ENCODE measurements at places on chromosomes 4 and X.

- no peak overlapping the region for H3K4me3 ChIP-seq
- no peak overlapping the region for H3K27ac ChIP-seq
Observed at GRCh38 chr4:110216129-110216528, 17.7 kb upstream of the ELOVL6 start.

DNA sequence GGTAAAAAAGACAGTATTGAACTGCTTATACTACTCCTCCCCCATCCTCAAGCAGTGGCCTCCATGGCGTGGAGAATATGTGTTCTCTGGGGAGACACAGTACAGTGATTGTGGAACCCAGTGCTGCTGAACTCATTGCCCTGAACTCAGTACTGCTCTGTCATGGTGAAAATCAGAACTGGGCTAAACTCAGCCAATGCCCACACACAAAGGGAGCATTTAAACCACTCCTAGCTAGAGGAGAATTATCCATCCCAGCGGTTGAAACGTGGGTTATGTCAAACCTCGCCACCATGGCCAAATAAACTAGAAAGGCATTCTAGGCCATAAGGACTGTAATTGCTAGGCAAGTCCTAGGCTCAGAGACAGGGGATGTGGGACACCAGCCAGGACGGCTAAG, 131.8 kb downstream of the SPOCK3 start:
- H3K4me1 ChIP-seq: no peaks in the 10 kb centered on the region
- no peaks in the 10 kb centered on the region for H3K27me3 ChIP-seq
- H3K4me3 ChIP-seq: no peak overlapping the region
- DNase-seq: no peak
- no peak overlapping the region for H3K27ac ChIP-seq

DNA sequence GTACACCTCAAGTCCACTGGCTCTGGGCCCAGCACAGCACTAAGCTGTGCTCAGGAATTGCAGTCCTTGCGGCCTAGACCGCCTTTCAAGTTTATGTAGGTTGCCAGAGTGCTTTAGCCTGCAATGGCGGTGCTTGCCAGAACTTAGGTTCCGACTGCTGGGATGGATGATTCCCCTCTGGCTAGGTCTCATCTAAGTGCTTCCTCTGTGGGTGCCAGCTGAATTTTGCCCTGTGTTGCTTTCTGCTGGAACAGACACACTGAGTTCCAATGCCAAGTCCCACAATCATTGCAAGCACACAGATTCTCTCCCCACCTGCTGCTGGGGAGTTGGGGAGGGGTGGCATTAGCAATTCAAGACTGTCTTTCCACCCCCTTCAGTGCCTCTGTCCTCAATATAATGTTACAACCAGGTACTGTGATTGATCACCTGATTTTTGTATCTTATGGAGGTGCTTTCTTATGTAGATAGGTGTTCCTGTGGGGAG, 129.5 kb downstream of the GRID2 start:
- H3K4me1 ChIP-seq: no peaks in the 10 kb centered on the region
- H3K36me3 ChIP-seq: no peaks in the 10 kb centered on the region
- no peak overlapping the region for H3K27ac ChIP-seq
- H3K27me3 ChIP-seq: no peaks in the 10 kb centered on the region

DNA sequence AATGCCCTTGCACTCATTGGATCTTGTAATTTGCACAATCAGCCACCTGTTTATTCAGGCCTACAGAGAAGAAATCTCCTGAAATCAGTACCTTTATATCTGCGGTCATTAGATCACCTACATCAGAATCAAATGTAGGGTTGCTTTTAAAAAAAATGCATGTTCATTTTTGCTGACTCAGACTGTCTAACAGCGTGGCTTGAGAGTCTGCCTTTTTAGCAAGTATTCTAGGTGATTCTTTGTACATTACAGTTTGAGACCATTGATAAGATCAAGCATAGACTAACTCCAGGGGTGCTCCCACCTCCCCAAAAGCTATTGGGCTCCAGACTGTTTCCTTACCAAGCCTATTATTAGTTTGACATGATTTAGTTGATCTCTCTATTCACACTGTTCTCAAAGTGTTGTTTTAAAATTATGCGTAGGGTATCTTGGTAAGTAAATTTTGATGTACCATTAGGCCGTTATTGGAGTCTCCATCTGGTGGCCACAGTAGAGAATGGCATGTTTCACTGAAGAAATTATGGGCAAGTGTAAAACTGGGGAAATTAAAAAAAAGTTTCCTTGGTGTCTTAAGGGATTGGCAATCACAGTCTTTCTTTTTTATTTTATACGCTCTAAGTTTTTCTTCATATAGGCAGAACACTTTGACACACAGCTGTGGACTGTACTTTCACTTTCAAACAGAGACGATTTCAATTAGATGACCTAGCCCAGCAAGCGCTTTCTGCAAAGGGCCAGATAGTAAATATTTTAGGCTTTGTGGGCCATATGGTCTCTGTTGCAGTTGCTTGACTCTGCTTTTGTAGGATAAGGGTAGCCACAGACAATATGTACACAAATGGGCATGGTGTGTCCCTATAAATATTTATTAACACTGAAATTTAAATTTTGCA, 33.7 kb upstream of the MSL3 start:
- H3K4me3 ChIP-seq: no peak overlapping the region
- H3K4me1 ChIP-seq: no peaks in the 10 kb centered on the region
- DNase-seq: peak; percentile 23
- no peaks in the 10 kb centered on the region for H3K27me3 ChIP-seq
- H3K36me3 ChIP-seq: no peaks in the 10 kb centered on the region
- no peak overlapping the region for H3K27ac ChIP-seq

DNA sequence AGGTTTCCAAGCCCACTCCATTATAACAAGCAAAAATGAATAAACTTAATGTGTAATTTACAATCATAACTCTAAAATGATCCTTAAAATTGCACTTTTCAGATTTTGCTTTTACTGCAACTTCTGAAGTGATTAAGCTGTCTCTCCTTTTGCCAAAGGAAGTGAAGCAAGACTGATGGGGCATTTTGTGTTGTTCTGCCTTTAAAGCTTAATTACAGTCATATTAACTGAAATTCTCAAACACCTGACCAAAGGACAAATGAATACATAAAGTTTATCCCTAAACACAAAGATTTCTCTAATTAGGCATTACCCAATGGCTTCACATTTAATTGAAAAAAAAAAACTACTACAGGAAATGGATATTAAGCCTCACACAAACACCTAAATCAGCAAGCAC, 101.8 kb downstream of the ATP11C start:
- DNase-seq: no peak
- H3K4me3 ChIP-seq: no peak overlapping the region
- H3K4me1 ChIP-seq: peaks cover 24% of the 10 kb centered on the region

GRCh38 chr4:30103455-30103854, 616.7 kb upstream of the PCDH7 start:
- no peaks in the 10 kb centered on the region for H3K36me3 ChIP-seq
- no peaks in the 10 kb centered on the region for H3K27me3 ChIP-seq
- H3K4me1 ChIP-seq: no peaks in the 10 kb centered on the region
- DNase-seq: no peak
- H3K27ac ChIP-seq: no peak overlapping the region

- H3K27ac ChIP-seq: no peak overlapping the region
- no peak for DNase-seq
- no peaks in the 10 kb centered on the region for H3K27me3 ChIP-seq
- peaks cover 20% of the 10 kb centered on the region for H3K4me1 ChIP-seq
- no peaks in the 10 kb centered on the region for H3K36me3 ChIP-seq
Observed at GRCh38 chr4:108703370-108703769, 53.0 kb downstream of the OSTC start.

DNA sequence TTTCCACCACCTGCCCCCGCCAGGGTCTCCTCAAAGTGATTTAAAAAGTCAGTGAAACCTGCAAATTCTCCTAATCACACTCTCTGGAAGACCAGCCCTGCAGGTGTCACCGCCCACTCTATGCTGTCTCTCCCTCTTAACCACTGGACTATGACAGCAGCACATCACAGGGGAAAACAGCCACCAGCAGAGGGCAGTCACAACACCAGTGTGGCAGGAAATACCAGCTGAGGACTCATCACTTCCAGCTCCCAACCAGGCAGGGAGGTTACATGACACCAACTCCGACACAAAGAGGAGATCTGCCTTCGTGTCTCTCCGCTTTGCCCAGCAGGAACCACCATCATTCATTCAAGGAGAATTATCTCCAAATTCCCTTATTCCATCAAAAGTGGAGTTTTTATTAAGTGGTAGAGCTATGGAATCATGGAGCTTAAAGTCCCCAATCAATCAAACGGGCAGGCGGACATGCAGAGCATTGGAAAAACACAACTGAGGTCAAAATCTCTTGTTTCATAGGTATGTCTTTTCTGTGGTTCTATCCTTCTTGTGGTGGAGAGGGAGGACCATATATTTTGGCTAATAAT, 91.3 kb downstream of the NSUN7 start:
- H3K4me3 ChIP-seq: no peak overlapping the region
- no peak overlapping the region for H3K27ac ChIP-seq
- no peaks in the 10 kb centered on the region for H3K36me3 ChIP-seq
- H3K27me3 ChIP-seq: peaks cover 4% of the 10 kb centered on the region
- H3K4me1 ChIP-seq: peaks cover 5% of the 10 kb centered on the region

GRCh38 chr4:149884529-149885181, 69.0 kb upstream of the IQCM start:
- no peaks in the 10 kb centered on the region for H3K36me3 ChIP-seq
- no peak for DNase-seq
- no peaks in the 10 kb centered on the region for H3K27me3 ChIP-seq
- H3K4me1 ChIP-seq: no peaks in the 10 kb centered on the region

- no peaks in the 10 kb centered on the region for H3K4me1 ChIP-seq
- peaks cover 4% of the 10 kb centered on the region for H3K27me3 ChIP-seq
- no peak for DNase-seq
Observed at GRCh38 chr4:146105464-146105863, 70.1 kb upstream of the LSM6 start.

DNA sequence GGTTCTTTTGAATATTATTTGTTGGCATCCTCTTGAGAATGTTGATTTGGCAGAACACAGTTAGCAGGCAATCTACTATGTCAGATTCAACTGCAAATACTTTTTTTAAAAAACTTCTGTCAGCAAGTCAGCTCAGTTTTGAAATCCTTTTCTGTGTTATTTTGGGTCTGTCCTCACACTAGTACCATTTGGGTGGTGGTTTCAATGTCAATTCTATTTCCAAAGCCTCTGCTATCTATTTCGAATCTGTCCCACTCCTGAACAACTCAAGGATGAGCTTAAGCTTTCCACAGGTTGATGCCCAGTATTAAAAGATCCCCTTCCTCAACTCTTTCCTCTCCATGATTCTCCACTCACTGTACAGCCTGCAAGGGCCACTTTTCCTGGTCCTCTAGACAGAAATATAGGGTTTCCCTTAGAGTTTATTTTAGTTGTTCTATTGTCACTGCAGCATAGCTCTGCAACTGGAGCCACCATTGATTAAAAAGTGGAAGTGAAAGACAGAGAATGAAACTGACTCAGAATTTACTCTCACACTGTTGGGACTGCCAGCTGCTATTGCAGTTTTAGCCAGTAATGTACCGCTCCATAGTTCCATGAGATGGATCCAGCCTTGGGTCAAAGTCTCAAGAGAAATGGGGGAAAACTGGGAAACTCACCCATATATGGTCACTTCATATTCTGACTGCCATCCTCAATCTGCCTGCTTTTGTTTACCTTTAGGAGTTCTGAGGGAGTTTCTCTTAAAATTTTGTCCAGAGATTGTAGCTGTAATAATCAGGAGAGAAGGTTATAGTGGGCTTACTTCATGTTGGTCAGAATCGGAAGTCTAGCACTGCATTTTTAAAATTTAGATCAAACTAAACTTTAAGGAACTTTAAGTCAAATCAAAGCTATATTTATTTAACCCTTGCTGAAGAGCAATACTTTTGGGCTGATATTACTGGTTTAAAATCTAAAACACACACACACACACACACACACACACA, 14.6 kb downstream of the HDX start:
- H3K27me3 ChIP-seq: no peaks in the 10 kb centered on the region
- no peak for DNase-seq
- no peaks in the 10 kb centered on the region for H3K4me1 ChIP-seq
- no peak overlapping the region for H3K27ac ChIP-seq
- no peaks in the 10 kb centered on the region for H3K36me3 ChIP-seq

DNA sequence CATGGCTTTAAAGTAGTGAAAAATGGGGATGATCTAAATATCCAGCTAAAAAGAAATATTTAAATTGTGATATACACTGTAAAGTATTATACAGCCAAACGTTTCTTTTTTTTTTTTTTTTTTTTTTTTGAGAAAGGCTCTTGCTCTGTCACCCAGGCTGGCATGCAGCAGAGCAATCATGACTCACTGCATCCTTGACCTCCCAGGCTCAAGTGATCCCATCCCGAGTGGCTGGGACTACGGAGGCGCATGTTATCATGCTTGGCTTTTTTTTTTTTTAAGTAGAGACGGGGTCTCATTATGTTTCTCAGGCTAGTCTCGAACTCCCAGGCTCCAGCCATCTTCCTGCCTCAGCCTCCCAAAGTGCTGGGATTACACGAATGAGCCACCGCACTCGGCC, 17.1 kb downstream of the SMIM14 start:
- no peak overlapping the region for H3K4me3 ChIP-seq
- no peaks in the 10 kb centered on the region for H3K27me3 ChIP-seq
- H3K4me1 ChIP-seq: peaks cover 3% of the 10 kb centered on the region
- no peak overlapping the region for H3K27ac ChIP-seq

DNA sequence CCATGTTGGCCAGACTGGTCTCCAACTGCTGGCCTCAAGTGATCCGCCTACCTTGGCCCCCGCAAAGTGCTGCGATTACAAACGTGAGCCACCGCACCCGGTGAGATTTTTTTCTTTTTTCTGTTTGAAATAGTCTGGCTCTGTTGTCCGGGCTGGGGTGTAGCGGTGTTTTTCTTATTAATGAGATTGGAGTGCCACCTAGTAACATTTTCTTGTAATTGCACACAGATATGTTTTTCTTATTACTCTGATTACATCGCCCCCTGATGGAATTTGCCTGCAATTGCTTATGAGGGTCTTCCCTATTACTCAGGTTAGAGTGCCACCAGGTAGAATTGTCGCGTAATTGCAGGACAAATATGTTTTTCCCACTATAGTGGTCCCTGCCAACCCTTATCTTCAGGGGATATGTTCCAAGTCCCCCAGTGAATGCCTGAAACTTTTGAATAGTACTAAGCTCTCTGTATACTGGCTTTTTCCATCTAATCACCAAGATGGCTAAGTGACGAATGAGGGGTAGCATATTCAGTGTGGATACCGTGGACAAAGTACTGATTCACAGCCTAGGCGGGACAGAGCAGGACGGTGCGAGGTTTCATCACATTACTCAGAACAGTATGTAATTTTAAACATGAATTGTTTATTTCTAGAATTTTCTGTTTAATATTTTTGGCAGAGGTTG, 8.6 kb upstream of the PDHA1 start:
- peak; percentile 24 for DNase-seq
- H3K4me3 ChIP-seq: no peak overlapping the region
- no peaks in the 10 kb centered on the region for H3K36me3 ChIP-seq
- no peaks in the 10 kb centered on the region for H3K27me3 ChIP-seq
- H3K27ac ChIP-seq: no peak overlapping the region

DNA sequence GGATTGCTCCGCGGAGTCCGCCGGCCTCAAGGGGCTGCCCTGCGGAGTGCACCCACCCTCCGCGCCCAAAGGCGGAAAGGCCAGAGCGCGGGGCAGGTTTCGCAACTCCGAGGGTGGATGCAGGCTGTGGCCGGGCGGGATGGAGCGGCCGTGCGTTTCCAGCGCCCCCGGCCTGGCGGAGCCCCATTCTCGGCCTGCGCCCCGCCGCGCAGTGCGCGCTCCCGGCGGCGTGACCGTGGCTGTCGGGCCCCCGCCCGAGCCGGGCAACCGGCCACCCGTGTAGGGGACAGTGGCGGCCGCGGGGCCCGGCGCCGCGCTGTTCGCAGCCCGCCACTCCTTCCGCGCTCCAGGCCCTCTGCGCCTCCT, 331 bp downstream of the SETD7 start:
- H3K4me3 ChIP-seq: peak overlapping the region; percentile 93
- no peak for DNase-seq
- H3K4me1 ChIP-seq: peaks cover 46% of the 10 kb centered on the region
- no peaks in the 10 kb centered on the region for H3K36me3 ChIP-seq
- H3K27ac ChIP-seq: peak overlapping the region; percentile 96

Data from activated CD4-positive, alpha-beta T cell treated with anti-CD3 and anti-CD28 coated beads, Interleukin-2, amount 10 ng/mL, durations not matched to agents 7 days and 5 days (primary cell).